ENCODE measurements at places on chromosomes 2 and 18.
A peak's percentile ranks its signal among the peaks of the same experiment; 100 is the strongest.

- peak; percentile 40 for DNase-seq
These were observed 330.3 kb downstream of the TNS1 start for GRCh38 chr2:217672472-217672871.

GRCh38 chr2:126766969-126767296 lies 111.0 kb downstream of the GYPC start:
- DNase-seq = no peak

DNA sequence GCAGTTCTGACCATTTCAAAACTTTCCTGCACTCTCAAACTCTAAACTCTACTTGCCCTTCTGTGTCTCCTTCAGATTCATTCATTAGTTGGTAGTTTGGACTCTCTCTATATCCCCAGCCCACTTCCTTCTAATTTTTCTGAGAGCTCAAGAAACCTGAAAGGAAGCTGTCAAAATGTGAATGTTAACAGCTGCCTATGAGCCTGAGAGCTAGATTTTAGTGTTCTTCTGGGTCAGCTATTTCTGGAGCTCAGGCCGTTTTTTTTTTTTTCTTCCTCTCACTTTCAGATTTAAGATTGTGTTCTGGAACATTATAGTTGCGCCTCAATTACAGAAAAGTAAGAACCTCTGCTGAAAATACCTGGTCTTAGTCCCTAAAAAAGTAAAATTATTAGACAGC lies 73.1 kb downstream of the RTN4 start:
- no peak for DNase-seq

DNA sequence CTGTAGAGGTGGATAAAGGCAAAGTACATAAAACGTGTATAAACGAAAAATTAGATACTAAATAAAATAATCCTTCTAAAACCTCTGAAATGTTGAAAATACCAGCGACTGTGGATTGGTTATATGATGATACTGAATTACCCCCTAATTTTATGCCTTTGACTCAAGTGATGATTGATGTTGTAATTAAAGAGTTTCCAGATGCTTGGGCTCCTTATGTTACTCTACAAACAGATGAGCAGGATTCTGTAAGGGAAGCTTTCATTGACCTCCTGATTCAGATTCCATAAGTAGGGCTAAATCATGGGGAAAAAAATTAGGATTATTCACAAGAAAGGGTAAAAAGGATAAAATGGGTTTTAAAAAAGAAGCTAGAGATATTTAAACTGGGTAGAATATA lies 418.2 kb upstream of the SLC39A10 start:
- DNase-seq = no peak

DNA sequence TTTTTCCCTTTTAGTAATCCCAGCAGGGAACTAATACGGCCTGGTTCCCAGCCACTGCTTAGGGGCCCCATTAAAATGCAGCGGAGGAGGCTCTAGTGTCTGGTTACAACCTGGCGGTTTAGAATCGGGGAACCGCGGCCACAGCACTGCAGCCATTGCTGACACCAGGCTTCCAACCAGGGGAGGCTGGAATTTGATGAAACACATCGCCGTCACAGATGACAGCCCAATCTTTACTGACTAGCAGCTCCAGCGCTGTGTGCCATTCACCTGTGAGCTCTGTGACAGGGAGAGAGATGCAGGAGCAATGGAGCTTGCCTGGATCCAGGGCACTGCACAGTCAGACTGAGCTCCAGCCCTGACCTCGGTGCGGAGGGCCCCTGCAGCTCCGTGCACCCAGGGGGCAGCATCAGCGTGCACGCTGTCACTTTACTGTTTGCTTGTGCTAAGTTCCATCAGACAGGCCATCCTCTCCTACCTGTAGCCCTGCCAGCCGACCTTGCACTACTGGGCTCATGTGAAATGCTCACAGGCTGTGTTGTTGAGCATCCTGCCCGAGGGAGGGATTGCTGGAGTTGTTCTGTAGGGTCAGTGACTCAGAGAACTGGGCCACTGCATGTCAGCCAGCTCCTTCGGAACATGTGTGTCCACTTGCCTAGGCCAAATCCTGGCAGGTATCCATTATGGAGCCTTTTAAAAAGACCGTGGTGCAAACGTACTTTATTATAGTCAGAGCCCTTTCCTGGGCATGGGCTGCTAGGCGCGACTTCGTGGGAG lies 203.5 kb downstream of the SEPTIN10 start:
- no peak for DNase-seq

DNA sequence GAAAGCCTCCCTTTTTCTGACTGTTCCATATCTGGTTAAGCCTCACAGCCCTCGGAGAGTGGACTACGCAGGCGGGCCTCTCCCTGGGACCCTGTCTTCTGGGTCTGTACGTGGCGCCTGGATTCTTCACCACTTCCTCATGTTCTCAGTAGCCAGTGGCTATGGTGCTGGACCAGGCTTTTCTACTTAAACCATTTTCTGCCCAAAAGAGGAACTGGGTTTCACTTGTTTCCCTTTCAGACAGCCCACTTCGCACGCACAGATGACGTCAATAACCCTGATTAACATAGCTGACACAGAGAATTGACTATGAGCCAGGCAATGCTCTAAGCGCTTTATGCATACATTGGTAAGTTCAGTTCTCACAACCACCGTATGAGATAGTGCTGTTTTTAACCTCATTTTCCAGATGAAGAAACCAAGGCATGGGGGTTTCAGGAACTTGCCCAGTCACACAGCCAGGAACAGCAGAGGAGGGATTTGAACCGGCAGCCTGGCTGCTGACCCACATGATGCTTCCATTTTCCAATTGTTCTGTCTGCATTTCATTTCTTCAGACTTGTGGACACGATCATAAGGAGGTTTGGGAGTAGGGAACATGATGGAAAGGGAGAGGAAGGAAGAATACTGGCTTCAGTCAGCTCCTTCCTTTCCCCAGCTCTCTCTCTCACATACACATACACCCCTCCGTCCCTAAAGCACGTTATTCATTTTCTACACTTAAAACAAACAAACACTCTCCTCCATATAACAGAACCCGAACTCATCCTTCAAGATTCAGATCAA lies 41.7 kb downstream of the MYOM1 start:
- no peak for DNase-seq

GRCh38 chr2:239263669-239264491 lies 136.9 kb downstream of the HDAC4 start:
- no peak for DNase-seq

GRCh38 chr2:177275040-177275742 lies 10.7 kb upstream of the NFE2L2 start:
- DNase-seq = no peak

DNA sequence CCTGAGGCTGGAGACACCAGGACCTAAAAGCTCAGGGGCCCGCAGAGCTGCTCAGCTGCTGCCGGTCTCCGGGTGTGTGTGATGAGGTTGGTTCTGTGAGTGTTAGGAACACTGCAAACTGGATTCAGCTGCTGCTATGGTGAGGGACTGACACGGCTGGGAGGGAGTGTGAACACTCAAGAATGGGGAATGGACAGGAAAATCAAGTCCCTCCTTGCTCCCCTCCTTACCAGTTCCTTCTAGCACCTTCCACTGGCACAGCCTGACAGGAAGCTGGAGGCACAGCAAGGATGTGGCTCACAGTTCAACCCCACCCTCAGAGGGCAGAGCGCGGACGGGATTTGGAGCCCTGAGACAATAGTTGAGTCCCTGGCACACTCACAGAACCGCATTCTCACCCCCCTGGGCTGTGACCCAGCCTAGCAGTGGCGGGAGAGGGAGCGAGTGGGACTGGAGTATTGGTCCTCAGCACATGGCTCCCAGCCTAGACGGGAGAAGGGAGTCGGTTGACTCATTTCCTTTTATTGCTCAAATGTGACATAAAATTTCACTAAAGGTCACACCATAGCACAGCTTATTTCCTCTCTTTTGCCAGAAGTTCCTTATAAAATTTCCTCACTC lies 42.5 kb downstream of the LRRC30 start:
- no peak for DNase-seq

GRCh38 chr2:124339709-124340108 lies 314.6 kb downstream of the CNTNAP5 start:
- DNase-seq = no peak

GRCh38 chr18:27075828-27076227 lies 109.3 kb downstream of the CHST9 start:
- no peak for DNase-seq

DNA sequence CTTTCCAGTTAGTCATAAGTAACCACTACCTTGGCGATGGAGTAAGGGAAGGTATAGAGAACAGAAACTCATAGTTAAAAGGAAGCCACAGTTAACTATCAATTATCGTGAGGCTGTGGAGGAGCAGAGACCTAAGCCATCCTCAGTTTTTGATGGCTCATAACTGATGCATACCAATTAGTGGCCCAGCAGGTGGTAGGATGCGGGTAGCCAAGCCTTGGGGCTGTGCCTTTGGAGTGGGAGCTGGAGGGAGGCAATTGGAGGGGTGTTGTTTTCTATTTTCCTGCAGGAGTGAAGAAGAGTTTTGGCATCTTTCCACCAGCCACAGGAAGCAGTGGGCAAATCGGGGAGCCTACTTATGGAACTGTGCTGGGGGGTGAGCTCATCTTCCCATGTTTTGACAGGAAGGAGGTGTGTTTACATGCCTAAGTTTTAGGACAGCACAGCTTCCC lies 194.8 kb downstream of the TPGS2 start:
- no peak for DNase-seq

- DNase-seq = no peak
These were observed 71.0 kb downstream of the HS1BP3 start for GRCh38 chr2:20579866-20580265.

- DNase-seq = no peak
These were observed 30.0 kb downstream of the RNF125 start for GRCh38 chr18:32048507-32049091.

- DNase-seq = no peak
These were observed 19.0 kb upstream of the FAM178B start for GRCh38 chr2:97005353-97005752.

DNA sequence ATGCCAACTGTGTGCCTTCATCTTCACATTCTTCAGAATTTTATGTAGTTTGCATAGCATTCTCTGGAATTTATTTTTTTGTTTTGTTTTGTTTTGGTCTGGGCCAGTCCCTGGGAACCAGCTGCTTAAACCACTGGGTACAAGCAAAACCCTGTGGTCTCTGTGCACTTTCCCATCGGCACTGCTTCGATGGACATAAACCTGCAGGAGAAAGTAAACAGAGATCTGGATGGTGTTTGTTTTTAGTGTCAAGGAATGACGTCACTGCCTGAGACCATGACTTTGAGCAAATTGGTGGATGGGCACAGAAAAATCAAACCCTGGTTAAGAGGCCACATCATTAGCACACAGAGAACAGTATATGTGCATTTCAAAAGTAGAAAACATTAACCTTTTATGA lies 64.7 kb upstream of the RASGRP3 start:
- no peak for DNase-seq

DNA sequence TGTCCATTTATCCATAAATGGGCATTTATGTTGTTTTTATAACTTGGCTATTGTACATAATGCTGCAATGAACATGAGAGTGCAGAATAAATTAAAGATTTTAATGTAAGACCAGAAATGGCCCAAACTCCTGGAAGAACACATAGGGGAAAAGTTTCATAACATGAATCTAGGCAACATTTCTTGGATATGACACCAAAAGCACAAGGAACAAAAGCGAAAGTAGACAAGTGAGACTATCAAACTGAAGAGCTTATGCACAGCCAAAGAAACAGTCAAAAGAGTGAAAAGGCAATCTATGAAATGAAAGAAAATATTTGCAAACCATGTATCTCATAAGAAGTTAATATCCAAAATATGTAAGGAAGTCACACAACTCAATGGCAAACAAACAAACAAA lies 5.8 kb downstream of the IL36A start:
- no peak for DNase-seq

DNA sequence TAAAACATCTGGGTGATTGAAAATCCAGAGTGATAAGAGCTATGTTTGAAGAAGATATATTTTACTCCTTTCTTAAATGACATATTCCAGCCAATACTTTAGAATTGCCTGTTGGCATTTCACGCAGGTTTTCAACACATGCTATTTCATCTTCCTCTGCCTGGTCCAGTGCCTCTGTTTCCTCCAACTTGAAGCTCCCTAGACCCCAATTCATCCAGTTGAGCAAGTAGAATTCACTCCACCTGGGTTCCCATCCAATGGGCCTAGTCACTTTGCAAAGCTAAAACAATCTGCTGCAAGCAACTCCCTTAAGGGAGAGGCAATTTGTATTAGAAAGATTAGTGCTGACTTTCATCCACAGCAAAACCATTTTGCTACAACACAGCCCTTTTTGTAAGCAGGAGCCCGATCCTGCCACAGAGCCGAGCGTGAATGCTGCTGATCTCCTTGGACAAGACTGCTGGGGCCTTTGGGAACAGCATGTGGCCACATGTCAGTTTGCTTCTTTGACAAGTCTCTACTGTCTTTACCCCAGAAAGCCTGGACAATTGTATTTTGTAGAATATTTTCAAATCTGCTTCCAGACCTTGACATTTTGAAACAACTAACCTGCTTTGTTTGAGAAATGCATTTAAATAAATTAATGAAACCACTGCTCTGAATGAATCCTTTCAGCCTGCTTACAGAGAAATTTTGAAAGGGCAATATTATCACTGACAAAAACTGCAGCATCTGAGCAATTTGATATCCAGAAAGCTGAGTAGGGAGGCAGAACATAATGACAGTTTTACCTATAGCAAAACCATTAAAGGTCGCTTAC lies 259.1 kb downstream of the TDRD15 start:
- no peak for DNase-seq

DNA sequence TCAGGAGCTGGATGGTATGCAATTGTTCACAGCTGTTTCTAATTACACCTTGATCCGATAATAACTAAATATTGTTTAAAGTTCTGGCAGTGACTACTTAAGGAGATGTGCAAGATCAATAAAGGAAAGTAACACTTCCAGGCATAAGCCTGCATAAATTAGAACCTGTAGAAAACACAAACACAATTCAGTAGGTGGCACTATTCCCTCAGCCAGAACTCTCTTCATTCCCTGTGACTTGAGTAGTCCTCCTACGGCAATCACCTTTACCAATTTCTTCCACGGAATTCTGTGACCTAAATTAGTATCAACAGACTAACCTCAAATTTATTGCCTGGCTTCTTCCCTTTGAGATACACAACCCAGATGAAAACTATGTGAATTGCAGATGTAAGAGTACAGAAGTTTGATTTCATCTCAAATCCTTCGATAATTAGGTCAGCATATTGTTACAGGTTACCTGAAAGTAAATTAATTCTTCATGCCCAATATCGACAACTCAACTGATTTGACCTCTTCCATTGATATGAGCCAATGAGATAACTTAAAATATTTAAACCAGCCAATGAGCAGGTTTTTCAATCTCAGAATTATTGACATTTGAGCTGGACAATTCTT lies 137.8 kb downstream of the PID1 start:
- peak; percentile 54 for DNase-seq

DNA sequence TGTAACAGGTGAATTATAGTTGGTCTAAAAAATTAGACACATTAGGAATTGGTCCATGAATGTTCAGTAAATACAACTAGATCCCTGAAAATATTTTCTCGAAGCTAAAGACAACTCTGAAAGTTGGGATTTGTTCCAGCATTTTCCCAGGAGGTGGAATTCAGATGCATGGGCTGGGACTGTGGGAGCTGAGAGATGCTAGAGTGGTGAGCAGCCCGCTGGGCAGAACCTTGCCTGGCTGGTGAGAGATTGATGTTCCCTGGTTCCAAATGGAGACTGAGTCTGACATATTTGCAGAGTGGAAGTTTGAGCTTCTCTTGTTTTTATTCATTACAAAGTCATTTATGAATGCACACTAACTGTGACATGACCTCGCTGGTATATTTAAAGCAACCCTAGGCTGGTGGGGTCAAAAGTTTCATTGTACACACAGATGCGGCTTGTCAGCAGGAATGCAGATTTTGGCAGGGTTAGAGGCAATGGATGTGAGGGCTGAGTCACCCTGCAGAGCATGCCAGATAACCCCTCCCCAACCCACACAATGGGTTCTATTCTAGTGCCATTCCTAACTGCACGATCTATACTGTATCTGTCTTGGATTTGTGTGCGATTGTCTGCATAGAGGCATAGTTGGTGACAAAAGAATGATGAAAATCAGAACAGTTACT lies 23.5 kb upstream of the TMEM178A start:
- no peak for DNase-seq
